ENCODE measurements at places on chromosomes 12 and 14.
A peak's percentile ranks its signal among the peaks of the same experiment; 100 is the strongest.

DNA sequence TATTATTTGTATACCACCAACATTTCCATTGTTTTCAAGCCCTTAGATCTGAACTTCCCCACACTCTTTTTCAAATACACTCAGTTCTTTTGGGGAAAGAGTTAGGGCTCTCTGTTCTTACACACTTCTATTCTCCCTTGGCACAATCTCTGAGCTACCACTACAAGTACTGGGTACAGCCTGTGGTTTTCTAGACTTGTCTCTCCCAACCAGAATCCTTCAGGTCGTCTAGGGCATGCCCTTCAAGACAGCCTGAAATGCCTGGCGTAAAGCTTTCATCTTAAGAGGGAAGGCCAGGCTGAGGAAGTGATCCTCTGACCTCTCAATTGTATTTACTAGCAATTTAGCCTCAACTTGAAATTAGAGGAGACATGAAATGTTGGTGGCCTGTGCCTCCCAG lies 1442.0 kb downstream of the AACS start:
- no peak for DNase-seq

DNA sequence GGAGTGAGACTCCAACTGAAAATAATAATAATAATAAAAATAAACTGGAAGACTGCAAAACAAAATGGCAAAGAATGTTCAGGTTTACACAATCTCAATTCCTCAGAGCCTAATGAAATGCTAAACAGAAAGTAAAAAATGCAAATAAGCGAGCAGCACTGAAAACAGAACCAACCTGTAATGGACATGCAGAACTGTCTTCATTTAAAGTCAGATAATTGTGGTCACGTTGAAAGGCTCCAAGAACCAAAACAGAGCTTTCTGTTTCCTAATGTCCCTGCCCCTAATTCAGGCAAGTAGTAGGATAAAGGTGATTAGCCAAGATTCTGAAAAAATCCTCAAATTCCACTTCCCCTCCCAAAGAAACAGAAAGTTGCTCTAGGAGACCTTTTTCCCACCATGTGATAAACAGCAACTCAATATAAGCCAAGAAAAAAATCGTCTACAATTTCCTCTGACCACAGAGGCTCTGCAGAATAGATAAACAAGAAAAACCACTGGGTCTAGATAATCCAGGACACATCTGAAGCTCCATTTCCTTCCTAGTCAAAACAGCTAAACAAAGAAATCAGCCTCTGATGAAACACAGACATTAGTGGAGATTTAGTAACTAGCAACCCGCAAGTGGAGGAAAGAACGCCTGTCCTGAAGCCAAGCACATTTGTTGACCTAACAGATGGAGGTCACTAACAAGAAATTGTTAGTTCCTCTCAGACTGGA lies 3.0 kb downstream of the MIS18BP1 start:
- no peak for DNase-seq

DNA sequence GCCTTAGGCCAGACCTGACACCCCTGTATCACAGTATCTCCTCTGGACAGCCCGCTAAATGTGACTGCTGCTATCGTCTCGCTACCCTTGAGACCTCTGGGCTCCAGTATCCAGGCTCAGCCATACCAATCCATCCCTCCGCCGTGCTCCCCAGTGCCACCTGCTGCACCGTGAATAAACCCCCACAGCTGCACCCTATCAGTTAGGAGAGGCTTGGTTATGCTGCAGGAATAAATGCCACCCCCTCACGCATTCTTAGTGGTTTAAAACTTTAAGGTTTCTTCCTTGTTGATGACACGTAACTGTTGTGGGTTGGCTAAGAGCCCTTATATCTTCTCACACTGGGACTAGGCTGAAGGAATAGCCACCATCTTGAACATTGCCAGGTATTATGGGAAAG lies 12.1 kb downstream of the CCDC63 start:
- no peak for DNase-seq

DNA sequence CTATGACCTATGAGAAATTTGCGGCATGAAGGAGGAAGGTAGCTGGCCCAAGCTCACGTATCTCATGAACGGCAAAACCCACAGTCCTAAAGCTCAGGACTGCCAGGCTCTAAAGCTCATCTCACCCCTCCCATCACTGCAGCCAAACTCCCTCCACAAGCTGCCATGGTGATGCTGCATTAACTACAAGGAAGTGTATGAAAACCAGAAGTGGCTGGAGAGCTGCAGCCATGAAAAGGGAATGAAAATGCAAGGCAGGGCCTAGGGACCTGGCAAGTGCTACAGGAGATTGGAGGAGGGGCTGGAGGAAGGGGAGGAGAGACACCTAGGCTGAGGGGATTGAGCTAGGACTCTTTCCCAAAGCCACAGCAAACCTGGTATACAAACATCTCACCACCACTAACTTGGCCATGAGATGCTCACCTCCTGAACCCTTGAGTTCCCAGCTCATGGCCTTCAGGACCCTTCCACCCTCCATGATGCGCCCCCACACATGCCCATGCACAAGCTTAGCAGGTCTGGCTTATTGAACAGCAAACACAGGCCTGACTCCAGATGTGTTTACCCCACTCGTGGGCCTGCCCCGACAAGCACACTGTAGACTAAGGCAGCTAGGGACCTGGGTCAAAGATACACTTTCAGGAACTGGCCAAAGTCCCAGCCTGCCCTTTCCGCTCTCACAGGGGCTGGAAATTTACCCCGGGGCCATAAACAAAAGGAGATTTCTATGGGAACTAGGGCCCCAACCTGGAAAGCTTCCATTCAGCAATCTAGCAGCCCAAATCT lies 42.0 kb downstream of the LTBP2 start:
- peak; percentile 34 for DNase-seq

- DNase-seq: no peak
These were observed 149.8 kb upstream of the FOXN3 start for GRCh38 chr14:89566644-89567415.

DNA sequence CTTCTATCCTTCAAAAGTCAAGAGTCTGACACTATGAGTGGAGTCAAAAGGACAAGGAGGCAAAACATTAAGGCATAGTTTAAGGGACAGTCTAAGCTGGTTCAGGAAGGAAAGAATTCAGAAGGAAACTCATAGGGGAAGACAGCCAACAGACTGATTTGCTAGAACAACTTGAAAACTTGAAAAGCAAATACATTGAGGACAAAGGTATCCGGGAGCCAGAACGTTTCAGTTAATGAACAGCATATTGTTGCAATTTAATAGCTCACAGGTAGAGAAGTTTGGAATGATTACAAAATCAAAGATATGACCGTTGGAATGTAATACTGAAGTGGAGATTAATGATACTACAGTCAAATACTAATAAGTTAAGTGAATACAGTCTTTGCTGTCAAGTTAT lies 312.8 kb upstream of the RPL10L start:
- no peak for DNase-seq

DNA sequence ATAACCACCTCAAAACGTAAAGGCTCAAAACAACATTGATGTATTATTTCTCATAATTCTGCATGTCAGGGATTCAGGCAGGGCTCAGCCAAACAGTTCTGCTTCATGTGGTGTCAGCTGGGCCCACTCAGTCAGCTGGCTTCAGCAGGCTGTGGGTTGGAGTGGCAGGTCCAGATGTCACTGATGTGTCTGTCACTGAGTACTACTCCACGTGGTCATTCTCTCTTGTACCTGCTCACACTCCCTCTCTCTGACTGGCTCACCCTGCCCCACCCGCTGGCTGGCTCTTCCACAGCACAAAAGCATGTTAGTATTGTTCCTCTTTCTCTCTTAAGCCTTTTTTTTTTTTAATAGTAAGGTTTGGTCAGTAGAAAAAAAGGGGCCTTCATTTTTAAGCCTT lies 182.4 kb downstream of the DICER1 start:
- no peak for DNase-seq

DNA sequence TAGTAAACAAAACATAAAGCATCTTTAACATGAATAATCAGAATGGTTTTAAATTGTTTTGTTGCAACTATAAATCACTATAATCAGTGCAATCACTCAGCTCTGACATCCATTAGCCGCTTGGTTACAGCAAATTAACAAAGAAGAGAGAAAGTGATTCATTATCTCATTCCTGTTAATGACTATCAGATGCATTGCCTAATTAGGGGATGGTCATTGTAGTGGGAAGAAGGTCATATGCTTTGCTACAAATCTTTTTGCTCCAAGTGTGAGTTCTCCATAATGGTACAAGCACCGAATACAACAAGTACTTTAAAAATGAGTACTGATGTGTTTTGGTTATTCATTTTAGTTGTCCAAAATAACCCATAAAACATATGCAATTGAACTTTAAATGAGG lies 272.0 kb downstream of the AKAP6 start:
- DNase-seq: no peak

DNA sequence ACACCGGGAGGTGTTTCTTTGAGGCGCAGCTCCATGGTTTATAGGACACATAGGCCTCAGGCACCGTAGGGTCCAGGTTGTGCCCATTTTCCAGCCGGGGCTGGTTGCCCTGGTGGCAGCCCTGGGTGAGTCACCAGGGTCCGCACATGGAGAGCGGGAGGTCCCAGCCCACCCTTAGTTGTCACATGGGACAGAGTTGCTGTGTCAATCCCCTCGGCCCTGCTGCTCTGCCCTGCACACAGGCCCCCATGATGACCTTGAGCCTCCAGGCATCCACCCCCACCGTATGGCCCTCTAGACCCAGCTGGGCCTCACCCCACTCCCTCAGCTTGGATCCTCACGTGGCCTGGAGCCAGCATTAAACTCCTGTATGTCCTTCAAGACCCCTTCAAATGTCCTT lies 7.7 kb downstream of the TRMT61A start:
- no peak for DNase-seq

DNA sequence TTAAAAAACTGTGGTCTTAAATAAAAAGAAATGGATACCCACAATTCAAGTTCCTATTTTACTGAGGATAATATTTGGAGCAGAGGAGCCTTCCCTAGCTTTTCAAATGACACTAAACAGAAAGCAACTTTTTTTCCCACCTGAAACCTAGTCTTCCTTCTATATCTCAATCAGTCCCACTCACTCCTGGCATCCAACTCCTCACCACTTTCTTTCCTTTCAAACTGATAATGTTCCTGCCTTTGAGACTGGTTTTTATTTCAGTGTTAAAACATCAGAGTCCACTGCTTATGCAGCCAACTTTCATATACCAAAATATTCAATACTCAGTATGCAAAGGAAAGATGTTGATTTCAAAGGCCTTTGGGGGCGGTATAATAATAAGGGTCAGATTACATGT lies 225.6 kb downstream of the GXYLT1 start:
- DNase-seq: peak; percentile 36

DNA sequence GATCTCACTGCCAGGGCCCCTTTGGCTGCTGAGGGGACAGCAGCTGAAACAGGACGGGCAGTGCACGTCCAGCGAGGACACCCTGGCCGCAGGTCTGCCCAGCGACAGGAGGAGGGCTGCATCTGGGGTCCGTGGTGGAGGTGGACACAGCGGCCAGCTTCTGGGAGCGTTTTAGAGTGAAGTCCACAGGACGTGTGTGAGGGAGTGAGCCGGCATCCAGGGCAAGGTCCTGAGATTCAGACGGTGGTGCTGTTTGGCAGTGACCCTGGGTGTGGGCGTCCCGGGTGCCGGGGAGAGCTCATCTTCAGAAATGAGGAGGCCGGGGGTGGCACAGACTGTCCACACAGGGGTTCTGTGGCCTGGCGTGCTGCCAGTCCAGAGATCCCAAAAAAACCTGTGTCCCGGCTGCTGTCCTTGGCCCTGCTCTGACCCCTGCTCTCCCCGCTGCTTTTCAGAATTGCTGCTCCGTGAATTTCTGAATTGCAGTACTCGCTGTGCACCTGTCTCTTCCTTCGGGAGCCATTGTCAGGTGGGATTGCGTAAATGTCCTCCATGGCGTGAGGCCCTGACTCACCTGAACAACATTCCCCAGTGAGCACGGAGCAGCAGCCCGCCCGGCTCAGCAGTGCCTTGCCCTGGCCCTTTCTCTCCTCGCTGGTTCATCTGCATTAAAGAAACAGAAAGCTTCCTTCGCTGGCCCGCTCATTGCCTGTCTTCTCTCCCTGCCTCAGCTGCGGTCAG lies 183.5 kb upstream of the C14orf180 start:
- peak; percentile 83 for DNase-seq

- no peak for DNase-seq
These were observed 54.5 kb upstream of the MMP17 start for GRCh38 chr12:131773582-131774221.

- no peak for DNase-seq
These were observed 24.1 kb upstream of the ADIPOR2 start for GRCh38 chr12:1666685-1667162.

- peak; percentile 63 for DNase-seq
These were observed 291.7 kb downstream of the RAD51B start for GRCh38 chr14:68111097-68111852.

GRCh38 chr12:44627387-44628166 lies 248.5 kb downstream of the NELL2 start:
- no peak for DNase-seq

DNA sequence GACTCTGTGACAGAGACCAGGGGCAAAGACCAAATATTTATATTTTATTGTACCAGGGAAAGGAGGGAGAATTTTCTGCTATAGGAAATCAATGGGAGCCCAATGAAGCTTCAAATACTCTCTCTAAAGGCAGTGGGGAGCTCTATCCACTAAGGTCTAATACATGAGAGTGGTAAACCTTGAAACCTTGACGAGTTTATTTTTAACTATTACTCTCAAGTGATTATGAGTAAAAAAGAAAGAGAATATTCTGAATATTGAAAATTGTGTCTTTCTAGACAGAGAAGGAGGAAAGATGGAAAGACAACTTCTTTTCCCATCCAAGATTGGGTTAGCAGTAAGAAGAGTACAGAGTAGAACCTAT lies 1722.1 kb upstream of the SEL1L start:
- DNase-seq: no peak

DNA sequence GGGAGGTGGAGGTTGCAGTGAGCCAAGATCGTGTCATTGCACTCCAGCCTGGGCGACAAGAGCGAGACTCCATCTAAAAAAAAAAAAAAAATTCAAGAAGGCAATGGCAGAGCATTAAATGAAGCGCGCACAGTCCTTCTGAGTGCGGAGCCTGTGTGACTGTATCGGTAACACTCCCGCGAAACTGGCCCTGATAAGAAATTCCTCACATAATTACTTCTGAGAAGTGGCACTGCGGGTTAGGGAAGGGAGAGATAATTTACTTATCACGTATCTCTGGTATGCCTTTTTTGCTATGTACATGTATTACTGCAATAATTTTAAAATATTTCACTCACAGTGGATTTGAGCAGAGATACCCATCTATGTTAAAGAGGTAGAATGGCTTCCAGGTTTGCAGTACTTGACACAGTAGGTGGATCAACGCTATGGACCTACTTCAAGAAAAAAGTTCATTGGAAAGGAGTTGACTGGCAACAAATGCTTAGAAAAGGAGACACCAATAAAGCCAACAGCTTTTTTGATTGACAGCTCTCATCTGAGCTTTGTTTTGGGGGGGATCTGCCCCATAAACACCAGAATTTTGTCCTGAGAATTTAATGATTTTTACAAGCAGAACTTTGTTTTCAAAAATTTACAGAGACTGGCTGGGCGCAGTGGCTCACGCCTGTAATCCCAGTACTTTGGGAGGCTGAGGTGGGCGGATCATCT lies 29.2 kb upstream of the SPTLC2 start:
- DNase-seq: no peak

Measured in DMS79 (cell line).